Fibroblast of villous mesenchyme (primary cell): ENCODE measurements at places on chromosomes 2 and 18.
A peak's percentile ranks its signal among the peaks of the same experiment; 100 is the strongest.

DNA sequence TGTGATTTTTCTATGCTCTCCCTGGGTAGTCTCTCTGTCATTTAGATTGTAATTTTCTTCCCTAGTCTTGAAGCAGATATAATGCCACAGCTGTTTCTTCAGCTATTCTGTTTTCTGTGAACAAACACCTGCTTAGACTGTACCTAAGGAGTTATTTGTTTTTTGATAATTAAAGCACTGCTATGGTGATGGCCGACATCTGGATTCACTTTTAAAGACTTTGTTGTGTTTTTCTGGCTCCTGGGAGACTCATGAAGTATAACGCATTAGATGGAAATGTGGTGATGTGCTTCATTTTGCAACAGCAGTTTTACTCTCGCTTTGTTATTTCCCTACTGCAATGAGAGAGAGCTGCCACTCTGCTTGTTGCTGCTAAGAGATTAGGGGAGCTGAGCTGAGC lies 15.7 kb upstream of the C2orf69 start:
- peak; percentile 10 for DNase-seq

DNA sequence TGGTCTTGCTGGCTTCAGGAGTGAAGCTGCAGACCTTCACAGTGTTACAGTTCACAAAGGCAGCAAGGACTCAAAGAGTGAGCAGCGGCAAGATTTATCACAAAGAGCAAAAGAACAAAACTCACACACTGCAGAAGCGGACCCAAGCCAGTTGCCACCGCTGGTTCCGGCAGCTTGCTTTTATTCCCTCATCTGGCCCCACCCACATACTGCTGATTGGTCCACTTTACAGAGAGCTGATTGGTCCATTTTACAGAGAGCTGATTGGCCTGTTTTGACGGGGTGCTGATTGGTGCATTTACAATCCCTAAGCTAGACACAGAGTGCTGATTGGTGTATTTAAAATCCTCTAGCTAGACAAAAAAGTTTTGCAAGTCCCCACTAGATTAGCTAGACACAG lies 37.2 kb upstream of the ZNF532 start:
- DNase-seq = no peak

- DNase-seq = no peak
Measured at GRCh38 chr2:181243319-181243718, 213.9 kb upstream of the ITGA4 start.

DNA sequence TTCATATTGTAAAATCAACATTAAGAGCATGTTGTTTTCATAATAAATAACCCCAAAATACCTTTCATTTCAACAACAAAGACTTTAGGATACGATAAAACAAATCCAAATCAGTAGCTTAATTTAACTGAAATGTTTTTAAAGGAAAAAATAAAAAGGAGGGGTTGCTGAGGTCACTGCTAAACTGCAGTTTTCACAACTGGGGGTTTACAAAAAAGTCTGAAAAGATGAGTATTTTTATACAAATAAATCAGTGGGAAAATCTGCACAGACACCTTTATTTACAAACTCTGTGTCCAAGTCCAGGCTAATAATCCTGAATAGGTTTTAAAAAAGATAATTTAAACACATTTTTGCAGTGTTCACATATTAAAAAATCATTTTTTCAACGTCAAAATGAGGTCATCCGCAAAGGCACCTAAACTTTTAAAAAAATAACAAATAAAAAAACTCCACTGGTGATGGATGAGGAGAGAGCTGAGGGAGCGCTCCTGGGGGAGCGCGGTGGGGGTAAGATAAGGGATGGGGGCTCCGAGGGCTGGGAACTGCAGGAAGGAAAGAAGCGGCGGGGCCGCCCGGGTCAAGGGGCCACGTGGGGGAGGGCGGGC lies 3.1 kb downstream of the DLX2 start:
- no peak for DNase-seq

- no peak for DNase-seq
Measured at GRCh38 chr2:239594772-239595608, 194.2 kb upstream of the HDAC4 start.

- peak; percentile 46 for DNase-seq
Measured at GRCh38 chr2:160910681-160911080, 249.5 kb upstream of the TANK start.

DNA sequence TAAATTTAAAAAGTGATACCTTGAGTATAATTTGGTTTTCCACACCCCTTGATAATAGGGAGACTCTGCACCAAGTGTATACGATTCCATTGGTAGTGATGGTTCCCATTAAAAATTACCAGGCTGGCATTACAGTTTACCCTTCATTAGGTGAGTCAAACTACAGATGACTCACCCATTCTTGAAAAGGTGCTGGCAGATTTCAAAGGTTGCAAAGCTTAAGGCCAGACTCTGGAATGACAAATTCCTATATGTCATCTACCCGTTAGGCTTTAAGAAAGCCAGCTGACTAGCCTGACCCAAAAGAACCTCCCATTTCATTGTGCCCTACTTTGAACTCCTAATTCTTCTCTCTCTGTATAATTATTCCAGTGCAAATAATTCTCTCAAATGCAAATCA lies 124.4 kb downstream of the LRRTM4 start:
- no peak for DNase-seq

DNA sequence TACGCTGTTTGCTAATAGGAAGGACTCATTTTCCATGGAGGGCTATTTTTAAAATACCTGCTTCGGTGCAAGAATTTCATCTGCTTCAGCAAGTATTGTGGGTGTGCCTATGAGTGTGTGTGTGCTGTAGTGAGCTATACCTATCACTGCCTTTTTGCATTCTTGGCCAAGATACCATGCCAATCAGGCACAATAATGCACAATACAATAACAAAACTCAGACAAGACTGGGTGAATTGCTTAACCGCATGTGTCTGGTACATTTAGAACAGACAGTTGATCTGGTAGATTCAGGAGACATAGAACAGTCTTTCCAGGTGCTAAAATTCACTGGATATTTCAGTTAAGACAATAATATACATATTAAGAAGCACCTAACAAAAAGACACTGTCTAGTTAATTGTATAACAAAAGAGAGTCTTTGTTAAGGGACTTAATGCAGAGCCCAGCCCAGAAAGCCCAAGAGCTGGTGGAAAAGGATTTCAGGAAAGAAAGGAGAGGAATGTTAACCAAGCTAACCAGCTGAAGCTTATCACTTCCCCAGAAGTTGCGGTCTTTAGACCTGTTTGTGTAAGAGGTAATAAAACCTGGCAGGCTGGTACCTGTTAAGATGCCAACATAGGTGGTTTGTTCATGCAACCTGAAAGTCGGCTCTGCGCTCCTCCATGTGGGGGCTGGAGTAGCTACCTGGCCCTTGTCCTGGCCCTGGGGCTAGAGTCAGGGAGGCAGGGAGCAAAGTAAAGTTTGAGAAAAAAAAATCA lies 153.3 kb upstream of the RBMS1 start:
- DNase-seq = no peak

DNA sequence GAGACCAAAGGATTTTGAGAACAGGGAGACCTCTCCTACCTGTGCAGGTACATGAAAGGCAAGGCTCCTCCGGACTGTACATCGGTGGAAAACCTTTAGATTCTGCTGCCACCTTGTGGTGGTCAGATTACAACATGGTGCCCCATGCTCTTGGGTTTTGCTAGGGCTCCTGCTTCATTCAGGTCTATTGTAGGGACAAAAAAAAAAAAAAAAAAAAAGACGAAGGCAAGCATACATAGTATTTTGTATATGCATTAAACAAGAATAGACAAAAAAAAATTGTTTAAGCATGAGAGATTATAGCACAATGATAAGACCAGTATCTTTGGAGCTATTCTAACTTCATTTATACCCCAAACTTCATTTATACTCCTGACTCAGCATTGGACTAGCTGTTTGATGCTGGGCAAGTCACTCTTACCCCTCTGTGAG lies 27.4 kb upstream of the SPR start:
- DNase-seq = peak; percentile 68

- no peak for DNase-seq
Measured at GRCh38 chr2:31008561-31009114, 129.6 kb downstream of the GALNT14 start.

- peak; percentile 79 for DNase-seq
Measured at GRCh38 chr2:195486987-195487644, 169.9 kb upstream of the SLC39A10 start.

- DNase-seq = no peak
Measured at GRCh38 chr2:164511738-164512137, 109.5 kb downstream of the GRB14 start.

GRCh38 chr2:11877764-11878163 lies 131.3 kb downstream of the LPIN1 start:
- DNase-seq = no peak

GRCh38 chr2:7436096-7436906 lies 519.1 kb downstream of the RNF144A start:
- DNase-seq = no peak

GRCh38 chr2:45649858-45650811 lies 1.3 kb upstream of the PRKCE start:
- DNase-seq = peak; percentile 97

GRCh38 chr2:14816069-14817060 lies 183.8 kb downstream of the LRATD1 start:
- no peak for DNase-seq

- no peak for DNase-seq
Measured at GRCh38 chr2:10410001-10410822, 37.9 kb downstream of the ODC1 start.

- DNase-seq = no peak
Measured at GRCh38 chr2:144625226-144625625, 105.3 kb upstream of the ZEB2 start.

DNA sequence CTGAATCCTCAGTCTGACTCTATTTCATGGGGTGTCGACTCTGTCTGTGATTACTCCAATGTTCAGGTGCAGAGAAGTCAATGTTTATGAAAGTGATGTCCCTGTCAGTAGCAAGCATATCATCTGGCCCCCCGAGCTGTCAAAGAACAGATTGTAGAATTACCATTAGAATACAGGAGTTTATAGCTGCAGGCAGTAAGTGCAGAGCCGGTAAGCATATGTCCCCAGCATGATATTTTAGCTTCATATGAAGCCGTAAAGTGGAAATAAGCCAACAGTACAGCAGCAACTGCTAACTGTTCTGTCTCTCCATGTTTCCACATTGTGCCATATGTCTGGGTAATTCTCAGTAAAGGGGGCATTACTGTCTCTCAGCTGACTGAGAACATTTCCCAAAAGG lies 541.8 kb downstream of the SOX11 start:
- no peak for DNase-seq
